ENCODE measurements at places on chromosomes 1 and 21.

DNA sequence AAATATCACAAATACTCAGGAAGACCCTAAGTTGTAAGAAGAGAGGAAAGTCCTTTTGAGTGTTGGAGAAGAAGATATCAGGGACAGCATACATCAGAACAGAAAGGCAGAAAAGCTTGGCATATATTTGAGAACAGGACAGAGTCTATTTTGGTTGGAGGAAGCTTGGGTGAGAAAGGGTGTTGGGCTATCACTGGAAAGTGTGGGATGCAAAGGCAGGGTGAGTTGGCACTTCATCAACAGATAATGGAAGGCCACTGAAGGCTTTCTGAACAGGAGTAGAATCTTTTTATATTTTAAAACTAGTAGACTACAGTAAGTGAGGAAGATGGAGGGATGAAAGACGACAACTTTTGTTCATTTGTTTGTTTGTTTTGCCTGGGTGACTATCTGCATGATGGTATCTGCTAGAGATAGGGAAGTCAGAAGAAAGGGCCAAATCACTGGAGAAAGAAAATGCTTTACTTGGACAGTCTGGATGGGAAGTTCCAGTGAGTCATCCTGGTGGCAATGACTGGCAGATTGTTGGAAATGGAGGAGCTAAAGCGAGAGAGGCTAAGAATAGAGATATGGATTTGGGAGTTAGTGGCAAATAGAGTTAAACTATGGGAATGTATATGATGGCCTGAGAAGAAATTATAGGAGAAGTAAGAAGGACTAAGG lies 33.7 kb upstream of the KCNA2 start:
- DNase-seq: no peak

GRCh38 chr1:178768423-178768822 lies 43.4 kb downstream of the RALGPS2 start:
- DNase-seq: peak; percentile 21

DNA sequence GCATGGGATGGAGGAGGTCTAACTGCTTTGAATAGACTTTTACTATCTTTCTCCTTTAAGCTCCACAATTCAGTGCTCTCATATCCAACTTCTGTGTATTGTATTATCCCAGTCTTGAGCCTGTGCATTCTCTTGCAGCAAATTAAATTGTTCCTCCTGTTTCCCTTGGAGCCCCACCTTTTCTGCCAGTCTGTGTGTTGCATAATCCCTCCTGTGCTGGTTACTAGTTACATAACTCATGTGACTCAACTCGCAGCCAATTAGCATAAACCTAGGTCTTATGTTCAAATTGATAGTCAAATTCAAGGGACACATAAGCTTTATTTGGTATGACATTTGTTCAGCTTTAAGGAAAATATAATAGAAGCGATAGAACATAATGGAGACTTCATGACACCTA lies 1863.5 kb downstream of the MRPL39 start:
- DNase-seq: no peak

GRCh38 chr1:173853074-173853473 lies 14.7 kb downstream of the GAS5 start:
- DNase-seq: no peak

DNA sequence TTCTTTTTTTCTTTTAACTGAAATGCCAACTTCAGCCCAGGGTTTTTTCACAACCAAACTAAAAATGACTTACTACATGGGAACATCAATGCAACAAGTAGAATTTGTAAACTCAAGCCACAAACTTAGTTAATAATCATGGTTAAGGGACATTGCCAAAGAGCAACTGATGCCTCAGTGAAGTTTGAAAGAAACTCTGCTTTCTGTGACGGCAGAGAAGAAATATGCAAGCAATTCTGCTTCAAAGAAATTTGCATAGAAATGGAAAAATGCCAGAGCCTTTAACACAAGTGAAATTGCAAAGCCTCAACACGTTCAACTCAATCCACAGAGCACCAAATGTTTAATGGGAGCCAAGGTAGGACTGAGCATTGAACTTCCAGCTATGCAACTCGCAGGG lies 5.0 kb upstream of the CHD5 start:
- DNase-seq: no peak

- no peak for DNase-seq
Measured at GRCh38 chr1:161020509-161021164, at the start of gene F11R. F11R (minus strand) TSS chr1:161021152; CDS start chr1:161021073, 79 bp downstream.

DNA sequence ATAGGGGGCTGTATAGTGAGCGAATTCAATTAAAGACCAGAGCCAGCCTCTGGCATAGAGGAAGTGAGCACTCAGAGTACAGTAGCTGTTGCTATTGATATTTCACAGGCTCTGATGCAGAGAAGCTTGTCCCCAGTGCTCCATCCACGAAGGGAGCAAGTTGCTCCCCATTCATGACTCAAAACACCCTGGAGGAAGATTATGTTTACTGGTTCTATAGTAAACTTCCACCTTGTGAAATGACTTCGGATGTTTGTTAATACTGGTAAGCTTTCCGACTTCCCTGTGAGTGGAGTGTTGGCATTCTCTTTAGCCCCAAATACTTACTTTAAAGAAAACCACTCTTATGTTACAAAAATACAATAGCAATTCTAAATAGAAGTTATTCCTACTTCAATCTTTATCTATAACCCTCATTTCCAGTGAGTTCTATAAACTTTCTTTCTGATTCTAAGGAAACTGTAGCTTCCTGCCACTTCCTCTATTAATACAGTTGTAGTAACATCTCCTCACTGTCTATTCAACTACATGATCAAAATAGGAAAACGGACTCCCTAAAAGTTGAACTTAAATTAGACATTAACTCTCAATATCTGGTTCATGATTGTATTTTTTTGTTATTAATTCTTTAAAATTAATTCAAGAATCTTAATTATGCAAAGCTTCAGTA lies 46.4 kb downstream of the ZNF281 start:
- no peak for DNase-seq

GRCh38 chr1:16178596-16179497 lies 23.0 kb upstream of the EPHA2 start:
- DNase-seq: no peak

DNA sequence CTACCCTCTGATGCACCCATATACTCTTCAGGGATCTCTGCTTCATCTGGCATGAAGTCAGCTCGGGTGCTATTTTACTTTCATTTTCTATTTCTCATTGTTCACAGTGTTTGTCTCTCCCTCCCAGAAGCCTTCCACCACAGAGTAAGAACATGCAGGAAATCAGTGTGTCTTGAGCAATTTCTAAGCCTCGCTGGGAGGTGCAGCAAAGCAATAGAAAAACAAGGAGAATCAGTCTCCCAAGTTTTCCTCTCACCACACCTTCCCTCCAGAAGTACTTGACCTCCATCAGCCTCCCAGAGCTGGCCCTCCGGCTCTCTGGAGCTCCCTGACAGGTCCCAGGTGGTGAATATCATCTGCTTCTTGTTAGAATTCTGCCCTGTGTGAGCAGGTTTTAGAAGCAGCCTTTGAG lies 594.7 kb upstream of the CAMK1G start:
- no peak for DNase-seq

GRCh38 chr1:61338899-61339298 lies 256.5 kb downstream of the NFIA start:
- no peak for DNase-seq

DNA sequence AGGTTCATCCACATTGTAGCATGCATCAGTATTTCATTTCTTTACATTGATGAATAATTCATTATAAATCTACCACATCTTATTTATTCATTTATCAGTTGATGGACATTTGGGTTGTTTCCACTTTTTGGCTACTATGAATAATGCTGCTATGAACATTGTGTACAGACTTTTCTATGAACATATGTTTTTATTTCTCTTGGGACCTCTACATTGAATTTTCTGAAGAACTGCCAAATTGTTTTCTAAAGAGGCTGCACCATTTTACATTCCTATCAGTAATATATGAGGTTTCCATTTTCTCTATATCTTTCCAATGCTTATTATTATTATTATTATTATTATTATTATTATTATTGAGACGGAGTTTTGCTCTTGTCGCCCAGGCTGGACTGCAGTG lies 81.3 kb upstream of the SELENON start:
- no peak for DNase-seq

- no peak for DNase-seq
Measured at GRCh38 chr1:181128592-181129497, 40.3 kb downstream of the IER5 start.

DNA sequence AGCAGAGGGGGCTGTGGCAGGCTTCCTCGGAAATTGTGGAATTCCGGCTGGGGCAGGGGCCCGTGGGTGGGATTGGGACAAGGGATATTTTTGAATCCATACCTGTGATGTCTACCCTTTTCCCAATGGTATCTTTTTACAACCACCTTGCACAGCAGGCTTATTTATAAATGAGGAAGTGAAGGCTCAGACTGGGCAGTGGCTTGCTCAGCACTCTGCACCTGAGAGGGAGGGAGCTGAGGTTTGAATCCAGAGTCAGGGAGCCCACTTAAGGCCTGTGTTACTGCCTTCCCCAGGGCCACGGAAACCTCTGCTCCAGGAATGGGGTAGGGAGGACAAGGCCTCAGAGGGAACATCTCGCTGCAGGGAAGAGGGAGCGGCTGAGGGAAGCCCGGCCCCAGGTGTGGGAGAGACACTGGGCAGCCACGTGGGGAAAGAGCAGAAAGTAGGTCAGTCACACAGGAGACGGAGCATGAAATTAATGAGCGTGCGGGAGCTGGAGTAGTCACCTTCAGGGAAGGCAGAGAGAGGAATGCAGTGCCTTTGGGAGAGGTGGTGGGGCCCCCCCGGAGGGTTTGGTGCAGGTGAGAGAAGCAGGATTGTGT lies 35.4 kb upstream of the SCMH1 start:
- DNase-seq: no peak

GRCh38 chr1:9110669-9111356 lies 18.1 kb downstream of the GPR157 start:
- no peak for DNase-seq

- no peak for DNase-seq
Measured at GRCh38 chr1:95339377-95339776, 105.4 kb downstream of the RWDD3 start.

DNA sequence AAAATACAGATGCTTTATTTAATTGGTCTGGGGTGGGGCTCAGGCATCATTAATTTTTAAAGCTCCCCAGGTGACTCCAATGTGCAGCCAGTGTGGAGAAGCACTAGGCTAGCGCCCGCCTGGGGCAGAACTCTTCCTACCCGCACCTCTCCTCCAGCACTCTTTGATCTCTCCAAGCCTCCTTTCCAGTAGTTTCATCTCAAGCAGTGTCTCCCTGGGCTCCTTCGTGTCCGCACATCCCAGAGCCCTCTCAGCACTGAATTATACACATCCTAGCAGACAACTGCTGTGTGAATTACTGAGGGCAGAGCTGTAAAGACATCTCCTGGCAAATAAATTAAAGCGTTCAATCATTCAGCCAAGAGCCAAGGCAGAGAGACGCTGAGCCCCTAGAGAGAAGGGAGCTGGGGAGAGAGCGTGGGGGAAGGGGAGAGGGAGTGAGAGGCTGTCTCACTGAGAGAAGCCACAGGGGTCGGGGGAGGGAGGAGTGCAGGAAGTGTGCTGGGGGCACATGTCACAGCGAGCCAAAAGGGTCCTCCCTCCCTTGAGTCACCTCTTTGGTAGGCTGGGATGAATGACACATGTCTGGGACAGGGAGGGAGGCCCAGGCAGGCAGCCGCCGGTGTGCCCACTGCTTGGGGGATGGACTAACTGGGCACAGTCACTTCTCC lies 21.0 kb upstream of the PARP1 start:
- no peak for DNase-seq

DNA sequence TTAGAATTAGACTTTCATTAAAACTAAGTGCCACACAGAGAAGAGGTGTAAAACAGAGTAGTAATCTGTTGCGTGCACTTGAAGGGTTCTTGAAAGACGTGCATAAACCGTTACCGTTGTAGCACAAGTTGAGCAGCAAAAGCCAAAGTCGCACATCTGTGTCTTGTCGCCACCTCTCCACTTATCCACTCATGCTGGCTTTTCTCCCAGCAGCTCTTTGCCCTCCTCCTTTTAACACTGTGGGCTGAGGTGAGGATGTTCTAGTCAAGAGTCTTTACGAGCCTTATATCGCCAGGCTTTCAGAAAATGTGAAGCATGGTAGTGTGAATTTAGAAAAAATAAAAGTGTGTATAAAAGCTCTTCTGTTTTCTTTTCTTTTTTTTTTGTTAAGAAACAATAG lies 48.0 kb downstream of the NR5A2 start:
- DNase-seq: no peak

DNA sequence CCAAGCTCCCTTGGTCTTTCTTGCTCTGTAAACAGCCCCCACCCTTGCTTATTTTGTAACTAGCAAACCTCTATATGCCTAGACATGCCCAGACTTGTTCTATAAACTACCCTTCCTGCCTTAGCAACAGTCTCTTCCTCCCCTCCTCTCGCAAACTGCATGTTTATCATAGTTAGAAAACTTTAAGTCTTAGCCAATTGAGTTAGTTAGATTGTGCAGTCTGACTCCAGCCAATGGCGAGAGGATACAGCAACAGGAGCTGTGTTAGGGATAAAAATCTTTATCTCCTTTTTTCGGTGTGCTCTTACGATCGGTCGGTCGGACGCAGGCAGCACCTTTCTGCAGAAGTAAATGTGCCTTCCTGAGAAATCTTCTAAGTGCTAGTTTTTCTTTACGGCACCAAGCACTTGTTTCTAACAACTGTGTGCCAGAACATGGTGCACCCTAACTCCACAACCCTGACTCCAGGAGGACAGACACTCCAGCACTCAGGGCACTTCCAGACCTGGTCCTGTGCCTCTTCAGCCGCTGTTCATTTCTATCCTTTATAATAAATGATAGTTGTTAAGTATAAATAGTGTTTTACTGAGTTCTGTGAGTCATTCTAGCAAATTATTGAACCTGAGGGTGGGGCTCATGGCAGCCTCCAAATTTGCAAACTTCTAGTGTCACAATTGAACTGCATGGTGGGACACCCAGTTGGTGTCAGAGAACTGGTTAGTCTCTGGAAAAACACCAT lies 25.7 kb upstream of the GNG4 start:
- DNase-seq: no peak

DNA sequence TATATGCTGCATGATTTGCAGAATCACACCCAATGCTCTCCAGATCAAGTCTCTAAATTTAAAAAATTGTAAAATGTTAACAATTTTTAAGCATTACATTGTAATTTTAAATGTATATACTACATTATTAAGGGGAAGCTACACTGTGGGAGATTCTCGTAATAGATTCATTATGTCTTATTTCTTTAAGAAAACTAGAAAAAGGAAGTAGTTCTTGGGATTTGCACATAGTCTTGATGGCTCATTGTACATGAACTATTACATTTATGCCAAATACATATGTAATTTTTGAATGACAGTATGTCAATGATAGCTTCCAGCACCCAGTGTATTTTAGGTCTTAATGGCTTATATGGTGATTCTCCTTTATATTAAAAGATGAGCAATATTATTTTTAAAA lies 250.3 kb downstream of the PTPRC start:
- DNase-seq: no peak

Measured in NCI-H2081 treated with DMSO at 0.1 percent for 48 hours (cell line).